Left cardiac atrium (tissue), 4 donors: ENCODE measurements at places on chromosomes 7 and 10. TPM values are rescaled to one million over a fixed set of nuclear protein-coding genes. Genes with fewer than 3 reads are reported as not detected.

The GLI3 gene
- total RNA-seq, result 6.0 TPM

The LRMDA gene
- 40.6 TPM for total RNA-seq

The CFAP69 gene
- 3.4 TPM for total RNA-seq

The GNAT3 gene
- total RNA-seq, result not detected

The SERPINE1 gene
- total RNA-seq, result 2.4 TPM

The SLC13A1 gene
- not detected for total RNA-seq

The DNAAF5 gene
- total RNA-seq, result 14.9 TPM

The STEAP1B gene
- total RNA-seq, result 1.1 TPM

The CYP2W1 gene
- total RNA-seq, result not detected

The ADAMTS14 gene
- total RNA-seq, result 0.81 TPM

The DYDC2 gene
- total RNA-seq, result not detected

The CPVL gene
- 12.8 TPM for total RNA-seq

The ATOH7 gene
- total RNA-seq, result not detected

The WNT16 gene
- total RNA-seq, result not detected
